ENCODE measurements at places on chromosomes 2 and 18. TPM values are rescaled to one million over a fixed set of nuclear protein-coding genes. Genes with fewer than 3 reads are reported as not detected.
A peak's percentile ranks its signal among the peaks of the same experiment; 100 is the strongest.

DNA sequence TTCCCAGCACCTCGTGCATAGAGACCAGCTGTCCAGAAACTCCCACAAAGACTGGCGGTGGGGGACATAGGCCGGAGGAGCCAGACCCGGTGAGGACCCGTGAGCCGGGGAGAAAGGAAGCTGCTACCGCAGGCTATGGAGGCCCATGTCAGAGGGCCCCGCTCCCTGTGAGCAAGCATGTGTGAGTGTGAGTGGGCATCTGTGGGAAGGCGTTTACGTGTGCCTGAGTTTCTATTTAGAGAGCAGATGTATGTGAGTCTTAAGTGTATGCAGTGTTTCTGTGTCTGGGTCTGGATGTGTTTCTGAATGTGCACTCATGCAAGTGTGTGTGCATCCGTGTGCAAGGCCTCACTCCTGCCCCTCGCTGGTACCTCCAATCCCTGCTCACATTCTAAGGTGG, 187.8 kb upstream of the RAB6C start:
- peaks cover 7% of the 10 kb centered on the region for H3K27me3 ChIP-seq
- H3K4me1 ChIP-seq, result no peaks in the 10 kb centered on the region

- no peak for DNase-seq
- no peak overlapping the region for H3K27ac ChIP-seq
- no peaks in the 10 kb centered on the region for H3K4me1 ChIP-seq
- H3K27me3 ChIP-seq, result no peaks in the 10 kb centered on the region
- no peaks in the 10 kb centered on the region for H3K36me3 ChIP-seq
These were observed 1908.4 kb upstream of the PIK3C3 start for GRCh38 chr18:40046596-40046995.

DNA sequence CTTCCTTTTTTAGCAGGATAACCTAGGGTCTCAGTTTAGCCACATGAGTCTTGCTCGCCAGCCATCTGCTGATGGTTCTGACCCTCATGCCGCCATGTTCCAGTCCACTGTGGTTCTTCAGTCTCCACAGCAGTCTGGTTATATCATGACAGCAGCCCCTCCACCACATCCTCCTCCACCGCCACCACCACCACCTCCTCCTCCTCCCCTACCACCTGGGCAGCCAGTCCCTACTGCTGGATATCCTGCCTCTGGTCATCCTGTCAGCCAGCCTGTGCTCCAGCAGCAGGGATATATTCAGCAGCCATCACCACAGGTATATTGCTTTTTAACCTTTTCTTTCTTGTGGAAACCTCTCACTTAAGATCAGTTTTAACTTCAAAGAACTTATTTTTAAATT, 89.9 kb upstream of the UBXN4 start:
- no peak overlapping the region for H3K4me3 ChIP-seq
- H3K27ac ChIP-seq, result no peak overlapping the region
- no peaks in the 10 kb centered on the region for H3K27me3 ChIP-seq
- DNase-seq, result no peak
- peaks cover 68% of the 10 kb centered on the region for H3K36me3 ChIP-seq

DNA sequence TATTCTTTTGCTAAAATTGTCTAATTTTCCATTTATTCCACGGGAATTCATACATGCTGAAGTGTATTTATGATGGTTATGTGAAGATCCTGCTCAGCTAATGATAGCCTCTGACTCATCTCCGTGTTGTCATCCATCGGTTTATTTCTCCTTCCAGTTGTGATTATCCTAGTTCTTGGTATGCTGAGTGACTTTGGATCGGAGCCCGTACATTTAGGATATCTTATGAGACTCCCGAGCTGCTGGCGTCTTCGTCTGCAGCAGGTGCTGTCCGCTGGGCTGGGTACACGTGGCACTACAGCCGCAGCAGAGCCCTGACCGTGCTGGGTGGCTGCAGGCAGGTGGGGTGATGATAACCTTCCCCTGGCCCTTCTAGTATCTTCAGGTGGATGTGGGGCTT, 40.1 kb upstream of the GALR1 start:
- no peak for DNase-seq
- H3K4me3 ChIP-seq, result peak overlapping the region; percentile 88
- H3K27ac ChIP-seq, result peak overlapping the region; percentile 92
- H3K27me3 ChIP-seq, result no peaks in the 10 kb centered on the region

- no peaks in the 10 kb centered on the region for H3K36me3 ChIP-seq
- H3K27me3 ChIP-seq, result no peaks in the 10 kb centered on the region
- H3K4me1 ChIP-seq, result peaks cover 3% of the 10 kb centered on the region
- no peak overlapping the region for H3K27ac ChIP-seq
These were observed 99.4 kb downstream of the TMEM17 start for GRCh38 chr2:62406573-62407043.

GRCh38 chr2:102224824-102225739, 38.3 kb downstream of the IL1RL2 start:
- no peak overlapping the region for H3K27ac ChIP-seq
- DNase-seq, result no peak
- peaks cover 10% of the 10 kb centered on the region for H3K4me1 ChIP-seq
- peaks cover 2% of the 10 kb centered on the region for H3K27me3 ChIP-seq
- no peak overlapping the region for H3K4me3 ChIP-seq

DNA sequence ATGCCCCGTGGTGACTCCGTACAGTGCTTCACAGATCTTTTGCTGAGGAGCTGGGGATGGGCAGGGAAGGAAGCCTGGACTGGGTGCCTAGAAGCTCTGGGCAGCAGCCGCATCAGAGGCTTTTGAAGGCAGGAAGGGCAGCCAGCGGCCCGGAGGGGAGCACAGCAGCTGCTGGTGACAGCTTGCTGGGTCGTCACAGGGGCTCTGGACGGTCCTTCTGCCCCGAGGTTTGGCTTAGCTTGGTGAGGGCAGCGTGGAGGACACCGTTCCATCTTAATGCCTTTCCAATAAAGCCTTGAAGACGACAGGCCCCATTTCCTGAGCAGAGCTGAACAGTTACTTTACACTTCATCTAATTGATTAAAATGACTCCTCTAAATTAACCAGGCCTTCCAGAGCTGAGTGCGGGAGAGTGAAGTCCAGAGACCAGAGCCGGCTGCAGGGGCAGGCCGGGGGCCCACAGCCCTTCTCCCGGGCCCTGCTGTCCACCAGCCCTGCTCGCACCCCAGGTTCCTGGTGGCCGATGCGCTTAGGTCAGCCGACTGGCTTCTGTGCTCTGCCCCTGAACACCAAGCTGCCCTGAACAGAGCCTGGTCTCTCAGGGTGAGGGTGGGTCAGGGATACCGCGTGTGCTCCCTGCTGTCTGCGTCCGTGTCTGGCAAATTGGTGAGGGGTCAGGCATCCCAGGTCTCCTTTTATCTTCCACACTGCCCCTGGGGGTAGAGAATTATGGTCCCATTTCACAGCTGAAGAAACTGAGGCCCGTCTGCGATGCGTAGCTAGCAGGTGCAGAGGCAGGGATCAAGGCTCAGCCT, 43.5 kb downstream of the RRM2 start:
- H3K27me3 ChIP-seq, result no peaks in the 10 kb centered on the region
- H3K36me3 ChIP-seq, result no peaks in the 10 kb centered on the region
- H3K27ac ChIP-seq, result no peak overlapping the region
- peaks cover 19% of the 10 kb centered on the region for H3K4me1 ChIP-seq
- DNase-seq, result no peak

- no peaks in the 10 kb centered on the region for H3K27me3 ChIP-seq
- peaks cover 4% of the 10 kb centered on the region for H3K36me3 ChIP-seq
- no peak for DNase-seq
These were observed 1.4 kb upstream of the ANXA4 start for GRCh38 chr2:69740502-69740951.

- H3K4me3 ChIP-seq, result no peak overlapping the region
- H3K4me1 ChIP-seq, result no peaks in the 10 kb centered on the region
- H3K27ac ChIP-seq, result no peak overlapping the region
- peaks cover 69% of the 10 kb centered on the region for H3K36me3 ChIP-seq
These were observed 181.1 kb upstream of the PGAP1 start for GRCh38 chr2:197107291-197108269.

DNA sequence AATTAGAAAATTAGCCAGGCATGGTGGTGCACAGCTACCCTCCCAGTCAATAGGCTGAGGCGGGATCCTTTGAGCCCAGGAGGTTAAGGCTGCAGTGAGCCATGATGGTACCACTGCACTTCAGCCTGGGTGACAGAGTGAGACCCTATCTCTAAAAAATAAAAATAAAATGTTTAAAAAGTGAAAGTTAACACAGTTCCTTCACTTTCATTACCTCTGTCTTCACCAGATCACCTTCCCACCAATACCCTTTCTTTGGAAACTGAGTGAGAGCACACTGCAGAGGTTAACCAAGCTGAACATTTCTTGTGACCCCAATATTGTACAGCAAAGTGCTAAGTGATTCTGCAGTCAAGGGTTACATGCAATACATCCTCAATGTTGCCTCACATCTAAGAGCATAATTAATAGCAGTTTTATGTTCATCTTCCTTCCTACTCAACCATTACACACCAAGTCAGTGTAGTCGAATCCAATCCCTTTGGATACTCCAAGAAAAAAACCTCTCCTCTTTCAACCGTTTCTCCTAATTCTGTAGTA, 1.7 kb downstream of the L3MBTL4 start:
- H3K36me3 ChIP-seq, result peaks cover 3% of the 10 kb centered on the region
- peaks cover 31% of the 10 kb centered on the region for H3K4me1 ChIP-seq
- no peak for DNase-seq
- peak overlapping the region; percentile 68 for H3K27ac ChIP-seq
- peak overlapping the region; percentile 75 for H3K4me3 ChIP-seq

GRCh38 chr2:82511894-82512293, 1947.2 kb downstream of the SUCLG1 start:
- H3K36me3 ChIP-seq, result no peaks in the 10 kb centered on the region
- DNase-seq, result no peak
- H3K27me3 ChIP-seq, result no peaks in the 10 kb centered on the region
- no peak overlapping the region for H3K27ac ChIP-seq

- no peaks in the 10 kb centered on the region for H3K36me3 ChIP-seq
- peaks cover 7% of the 10 kb centered on the region for H3K27me3 ChIP-seq
- H3K27ac ChIP-seq, result no peak overlapping the region
- no peak overlapping the region for H3K4me3 ChIP-seq
- no peak for DNase-seq
- H3K4me1 ChIP-seq, result no peaks in the 10 kb centered on the region
These were observed 102.8 kb downstream of the MYCN start for GRCh38 chr2:16043192-16043591.

DNA sequence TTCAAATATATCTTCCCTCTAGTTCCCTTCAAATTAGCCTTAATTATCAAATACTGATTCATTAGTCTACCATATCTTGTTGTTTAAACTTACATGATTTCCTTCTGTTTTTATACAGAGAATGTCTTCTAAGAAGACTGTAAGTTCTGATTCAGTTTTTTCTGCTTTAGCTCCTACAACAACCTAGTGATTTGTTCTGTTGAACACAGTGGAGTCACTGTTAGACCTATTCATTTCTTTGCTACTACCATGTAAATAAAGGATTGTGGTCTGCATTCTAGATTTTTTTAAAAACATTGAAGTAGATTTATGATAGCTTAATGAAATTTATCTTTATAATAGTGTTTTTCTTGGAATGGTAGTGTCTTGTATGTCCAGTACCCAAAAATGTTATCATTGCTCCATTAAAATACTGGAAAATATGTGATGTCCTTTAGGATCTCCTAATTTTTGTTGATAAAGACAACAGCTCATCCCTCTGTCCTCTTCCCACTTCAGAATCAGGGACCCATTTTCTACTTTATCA, 146.4 kb downstream of the MBD5 start:
- no peaks in the 10 kb centered on the region for H3K27me3 ChIP-seq
- H3K27ac ChIP-seq, result no peak overlapping the region
- no peak for DNase-seq
- H3K4me3 ChIP-seq, result no peak overlapping the region
- peaks cover 8% of the 10 kb centered on the region for H3K36me3 ChIP-seq

DNA sequence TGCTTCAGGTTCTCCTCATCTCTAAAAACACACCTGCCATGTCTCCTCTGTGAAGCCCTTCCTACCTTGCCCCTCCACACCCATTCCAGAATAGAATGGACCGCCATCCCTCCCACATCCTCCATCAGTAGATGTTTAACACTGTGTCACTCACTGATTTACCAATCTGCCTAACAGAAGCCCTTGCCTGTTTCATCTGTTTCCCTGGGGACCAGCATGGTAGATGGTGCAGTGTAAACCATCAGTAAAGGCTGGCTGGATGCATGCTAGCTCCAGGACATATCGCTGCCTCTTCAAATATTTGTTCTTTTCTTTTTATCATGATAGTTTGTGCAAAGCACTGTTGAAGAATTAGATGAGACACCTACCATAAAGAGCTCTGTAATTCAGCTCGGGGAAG, 271.4 kb downstream of the PIEZO2 start:
- H3K27ac ChIP-seq, result no peak overlapping the region
- H3K36me3 ChIP-seq, result no peaks in the 10 kb centered on the region
- no peaks in the 10 kb centered on the region for H3K4me1 ChIP-seq
- DNase-seq, result no peak
- H3K4me3 ChIP-seq, result no peak overlapping the region

DNA sequence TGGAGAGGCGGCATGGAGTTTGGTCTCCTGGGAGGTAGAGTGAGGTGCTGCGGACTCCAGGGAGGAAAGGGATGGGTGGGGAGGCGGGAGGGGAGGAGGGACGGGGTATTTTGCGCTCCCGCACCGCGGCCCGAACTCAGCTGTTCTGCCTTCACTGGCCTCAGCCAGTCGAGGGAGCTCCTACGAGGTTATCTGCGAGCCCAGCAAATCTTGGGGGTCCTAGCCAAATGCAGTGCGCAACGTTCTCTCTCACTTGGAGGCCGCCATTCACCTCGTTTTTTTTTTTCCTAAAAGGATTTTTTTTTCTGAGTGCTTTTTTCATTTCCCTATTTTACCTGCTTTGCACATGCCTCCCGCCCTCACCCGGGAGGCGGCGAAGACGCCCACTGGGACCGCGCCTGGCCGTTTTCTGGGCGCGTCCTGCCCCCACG, 877 bp upstream of the BCL2L11 start:
- H3K4me3 ChIP-seq, result peak overlapping the region; percentile 86
- no peak for DNase-seq
- peaks cover 5% of the 10 kb centered on the region for H3K27me3 ChIP-seq
- H3K4me1 ChIP-seq, result peaks cover 50% of the 10 kb centered on the region
- peak overlapping the region; percentile 85 for H3K27ac ChIP-seq

DNA sequence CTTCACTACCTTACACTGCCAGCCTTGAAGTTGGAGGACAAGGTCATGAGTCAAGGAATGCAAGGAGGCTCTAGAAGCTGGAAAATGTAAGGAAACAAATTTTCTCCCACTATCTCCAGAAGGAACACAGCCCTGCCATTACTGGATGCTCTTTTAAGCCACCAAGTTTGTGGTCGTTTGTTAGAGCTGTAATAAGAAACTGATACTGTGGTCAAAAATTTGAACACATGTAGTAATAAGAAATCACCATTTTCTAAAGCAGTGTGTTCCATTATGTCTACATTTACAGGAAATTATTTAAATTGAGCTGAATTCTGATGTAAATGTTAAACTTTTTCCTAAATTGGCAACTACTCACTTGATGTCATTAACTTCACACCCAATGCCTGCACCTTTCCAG, 729.0 kb downstream of the KCNJ3 start:
- DNase-seq, result no peak
- H3K27me3 ChIP-seq, result no peaks in the 10 kb centered on the region
- no peak overlapping the region for H3K4me3 ChIP-seq
- no peaks in the 10 kb centered on the region for H3K4me1 ChIP-seq
- no peak overlapping the region for H3K27ac ChIP-seq

RTN4 gene
- total RNA-seq, result 60.5 TPM

VSNL1 gene
- not detected for total RNA-seq

ARHGAP28 gene
- total RNA-seq, result not detected

AP1S3 gene
- total RNA-seq, result 46.3 TPM

ACTG2 gene
- total RNA-seq, result not detected

RPRM gene
- not detected for total RNA-seq

NPHP1 gene
- 1.6 TPM for total RNA-seq

HOXD13 gene
- total RNA-seq, result not detected

ZSWIM2 gene
- not detected for total RNA-seq

CAPN14 gene
- 3.3 TPM for total RNA-seq

DSG2 gene
- total RNA-seq, result not detected

AFF3 gene
- total RNA-seq, result 228 TPM

GTF2A1L gene
- not detected for total RNA-seq
